ENCODE measurements at places on chromosomes 2 and 18. TPM values are rescaled to one million over a fixed set of nuclear protein-coding genes. Genes with fewer than 3 reads are reported as not detected.

The C1QL2 gene
- not detected for total RNA-seq

The TIGD1 gene
- total RNA-seq, result 2.8 TPM

The LRPPRC gene
- total RNA-seq, result 36.0 TPM

The APOB gene
- total RNA-seq, result under 0.01 TPM

The FOXI3 gene
- total RNA-seq, result not detected

The DSC2 gene
- not detected for total RNA-seq

The MORN2 gene
- total RNA-seq, result 13.1 TPM

The TMEM37 gene
- under 0.01 TPM for total RNA-seq

GRCh38 chr2:55030766-55031165 is 19.5 kb downstream of the RTN4 start:
- DNase-seq, result no peak

DNA sequence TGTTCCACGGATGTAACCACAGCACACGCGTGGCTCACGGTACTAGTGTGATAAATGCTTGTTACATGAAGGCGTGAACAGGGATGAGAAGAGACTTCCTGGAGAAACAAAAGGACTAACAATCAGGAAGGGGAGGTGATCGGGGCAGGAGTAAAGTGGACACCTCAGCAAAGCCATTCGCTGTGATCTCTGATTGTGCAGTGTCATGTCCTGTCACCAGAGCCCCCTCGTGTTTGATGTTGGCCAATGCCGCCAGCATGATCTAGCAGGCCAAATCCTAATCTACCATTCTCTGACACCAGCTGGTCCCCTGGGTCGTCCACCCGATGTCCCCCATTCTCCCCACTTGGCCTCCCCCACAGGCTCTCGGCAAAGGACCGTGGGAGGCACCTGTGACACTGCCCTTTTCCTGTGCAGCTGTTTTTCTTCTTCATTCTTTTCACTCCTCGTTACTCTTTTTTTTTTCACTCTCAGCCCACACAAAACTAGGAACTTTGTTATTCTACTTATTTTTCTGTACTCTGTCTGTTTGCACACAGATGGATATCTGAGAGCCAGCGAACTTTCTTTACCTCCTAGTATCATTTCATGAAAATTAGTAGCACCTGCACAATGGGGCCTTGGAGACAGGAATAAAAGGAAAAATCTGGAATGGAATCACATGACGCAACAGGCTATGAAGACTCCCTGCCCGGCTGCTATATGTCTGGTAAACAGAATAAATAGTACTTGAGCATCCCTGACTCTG is 146.8 kb downstream of the TGIF1 start:
- peak; percentile 58 for DNase-seq

DNA sequence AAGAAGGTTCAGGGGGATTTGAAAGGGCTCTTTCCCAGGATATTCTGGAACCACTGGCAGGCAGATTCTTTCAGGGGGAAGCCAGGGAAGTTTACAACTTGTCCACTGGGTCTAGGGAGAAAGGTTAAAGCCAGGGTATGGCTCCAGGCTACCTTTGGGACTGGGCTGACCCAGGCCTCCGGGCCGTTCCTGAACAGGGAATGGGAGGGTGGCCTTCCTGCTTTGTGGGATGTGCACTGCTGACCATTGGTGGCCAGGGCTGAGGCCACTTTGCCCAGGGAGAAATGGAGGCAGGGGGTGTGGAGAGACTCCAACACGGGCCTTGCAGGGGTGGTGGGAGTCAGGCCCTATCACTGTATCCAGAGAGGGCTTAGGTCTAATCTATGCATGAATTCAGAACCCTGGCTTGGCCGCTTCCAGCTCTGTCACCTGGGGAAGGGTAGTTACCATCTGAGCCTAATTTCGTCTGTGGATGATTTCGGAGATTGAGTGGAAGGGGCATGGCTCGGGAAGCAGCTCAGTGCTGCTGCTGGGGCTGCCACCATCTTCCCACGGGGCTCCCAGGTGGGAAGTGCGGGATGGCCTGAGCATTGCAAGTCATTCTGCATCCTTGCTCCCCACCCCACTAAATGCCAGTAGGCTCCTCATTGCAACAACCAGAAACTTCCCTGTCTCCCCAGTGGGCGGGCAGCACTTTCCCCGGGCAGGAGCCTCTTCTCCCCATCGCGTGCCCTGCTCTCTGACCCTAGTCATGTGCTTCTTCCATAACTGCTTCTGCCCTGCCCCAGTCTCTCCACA is 57.1 kb upstream of the OTOF start:
- DNase-seq, result no peak

DNA sequence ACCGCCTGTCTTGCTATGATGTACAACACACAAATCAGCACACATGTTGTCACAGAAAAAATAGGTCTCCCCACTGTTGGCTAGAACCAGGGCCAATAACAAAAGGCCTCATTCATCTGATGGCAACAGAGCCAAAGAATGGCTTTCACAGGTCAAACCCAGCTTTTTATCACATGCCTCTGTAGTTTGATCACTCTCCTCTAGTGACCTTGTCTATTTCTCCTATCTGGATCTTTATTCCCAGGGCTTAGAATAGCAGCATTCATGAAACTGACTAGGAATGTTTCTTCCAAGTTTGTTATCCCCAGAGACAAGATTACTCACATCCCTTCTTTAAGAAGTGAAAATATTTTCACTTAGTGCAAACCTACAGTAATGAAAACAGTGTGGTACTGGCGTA is 285.8 kb upstream of the GYPC start:
- no peak for DNase-seq

- no peak for DNase-seq
Measured at GRCh38 chr2:10513201-10513600, 65.1 kb upstream of the ODC1 start.

DNA sequence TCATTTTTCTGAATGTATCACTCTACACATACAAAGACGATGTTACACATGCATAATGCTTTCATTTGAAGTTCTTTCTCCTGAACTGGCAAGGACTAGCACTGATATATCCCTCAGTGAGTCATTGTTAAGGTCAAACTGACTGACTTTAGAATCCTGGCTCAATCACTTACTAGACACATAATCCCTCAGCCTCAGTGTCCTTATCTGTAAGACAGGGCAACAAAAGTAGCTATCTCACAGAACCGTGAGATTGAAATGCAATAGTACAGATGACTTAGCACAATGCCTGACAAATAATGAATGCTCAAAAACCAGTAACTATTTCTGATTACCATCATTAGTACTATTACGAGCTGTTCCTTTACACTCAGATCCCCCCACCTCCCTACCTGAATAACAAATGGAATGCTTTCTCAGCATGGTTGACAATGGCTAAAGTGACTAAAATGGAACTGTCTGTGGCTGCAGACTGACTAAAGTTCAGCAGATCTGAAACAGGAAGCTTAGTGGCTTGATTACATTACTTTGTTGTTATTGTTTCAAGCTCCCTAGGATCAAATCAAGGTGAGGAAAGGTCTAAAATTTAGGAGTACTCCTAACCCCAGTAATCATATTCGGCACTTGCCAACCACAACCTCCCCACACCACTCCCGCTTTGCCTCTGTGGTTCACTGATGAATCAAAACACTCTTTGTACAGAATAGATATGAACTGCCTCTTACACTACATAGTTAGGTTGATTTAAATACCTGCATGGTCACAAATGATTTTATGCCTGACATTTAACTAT is 35.8 kb upstream of the CACNB4 start:
- peak; percentile 68 for DNase-seq

DNA sequence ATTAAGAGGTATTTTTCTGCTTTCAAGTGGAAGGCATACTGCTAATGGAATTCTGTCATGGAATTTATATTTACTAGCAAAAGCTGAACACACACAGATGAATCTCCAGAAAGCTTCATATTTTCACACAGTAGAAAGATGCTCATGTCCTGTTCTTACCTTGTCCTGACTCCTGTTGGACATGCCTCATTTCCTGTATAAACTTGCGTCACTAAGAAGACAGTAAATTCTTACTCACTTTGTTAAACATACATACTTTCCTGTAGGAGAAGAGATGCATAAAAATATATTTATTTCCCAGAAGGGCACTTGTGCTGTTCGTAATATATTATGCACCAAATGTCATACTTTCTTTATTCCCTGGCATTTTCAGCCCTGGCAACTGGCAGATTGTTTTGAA is 238.3 kb upstream of the RASGRP3 start:
- DNase-seq, result peak; percentile 94

DNA sequence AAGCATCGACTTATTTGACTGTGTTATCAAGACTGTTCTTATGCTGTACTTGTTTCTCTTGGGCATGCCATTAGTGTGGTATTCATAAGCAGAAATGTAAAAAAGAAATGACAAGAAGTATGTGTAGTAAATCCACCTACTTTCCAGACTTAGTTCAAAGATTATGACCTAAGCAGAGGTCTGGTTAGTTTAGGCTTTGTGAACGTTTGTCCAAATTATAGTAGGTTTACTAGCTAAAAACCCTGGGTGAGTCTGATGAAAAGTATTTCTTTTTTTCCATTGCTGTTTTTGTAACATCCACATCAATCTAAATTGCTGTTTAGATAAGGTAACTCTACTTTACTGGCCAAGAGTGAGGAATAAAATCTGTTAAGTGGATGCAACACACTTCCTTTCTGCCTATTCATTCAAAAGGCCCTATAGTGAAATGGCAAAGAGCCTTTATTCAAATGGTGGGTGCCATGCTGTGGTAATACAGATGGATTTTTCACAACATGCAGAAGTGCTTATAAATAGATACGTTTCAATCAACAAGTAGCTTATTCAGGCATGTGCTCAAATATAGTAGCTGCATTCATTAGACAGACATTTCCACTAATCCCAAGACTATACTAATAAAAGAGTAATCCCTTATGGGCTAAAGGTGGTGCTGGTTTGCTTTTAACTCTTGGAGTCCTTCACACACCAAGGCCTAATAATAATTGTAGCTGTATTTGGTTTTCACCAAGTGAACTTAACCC is 122.5 kb upstream of the LTBP1 start:
- no peak for DNase-seq

- no peak for DNase-seq
Measured at GRCh38 chr2:142937347-142937746, 59.9 kb downstream of the KYNU start.

- DNase-seq, result no peak
Measured at GRCh38 chr2:172340394-172340793, 87.0 kb upstream of the ITGA6 start.

DNA sequence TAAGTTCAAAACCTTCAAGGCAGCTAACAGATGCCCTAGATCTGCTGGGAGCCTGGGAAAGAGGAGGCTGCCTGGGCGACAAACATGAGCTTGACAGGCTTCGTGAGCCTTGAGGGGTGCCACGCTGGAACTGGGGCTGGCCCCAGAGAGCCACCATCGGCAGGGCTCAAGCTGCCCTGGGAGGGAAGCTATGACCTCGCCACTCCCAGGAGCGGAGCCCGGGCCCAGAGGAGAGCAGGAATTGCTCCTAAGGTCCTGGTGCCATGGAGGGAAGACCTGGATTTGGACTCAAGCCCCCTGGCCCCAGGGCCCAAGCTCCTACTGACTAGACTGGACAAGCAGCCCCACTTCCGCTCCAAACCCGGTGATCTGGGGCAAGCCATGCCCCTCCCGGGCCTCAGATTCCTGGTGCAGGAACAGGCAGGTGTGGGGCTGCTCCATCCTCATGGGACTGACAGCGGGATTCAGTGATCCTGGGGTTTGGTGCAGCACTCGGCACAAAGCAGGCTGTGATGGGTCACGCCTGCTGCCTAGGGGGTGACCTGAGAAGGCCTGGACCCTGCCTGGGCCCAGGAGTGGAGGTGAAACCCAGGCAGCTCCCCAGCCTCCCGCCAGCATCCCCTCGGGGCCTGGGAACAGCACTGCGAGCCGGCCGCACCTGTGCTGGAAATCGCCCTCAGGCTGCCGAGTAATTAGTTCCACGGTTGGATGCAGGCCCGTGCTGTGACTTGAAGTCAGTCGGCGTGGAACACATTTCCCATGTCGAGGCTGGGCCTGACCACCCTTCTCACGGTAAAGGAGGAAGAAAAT is 246.9 kb downstream of the NDUFA10 start:
- DNase-seq, result no peak

- DNase-seq, result no peak
Measured at GRCh38 chr2:208618220-208618619, 211.6 kb downstream of the PTH2R start.

DNA sequence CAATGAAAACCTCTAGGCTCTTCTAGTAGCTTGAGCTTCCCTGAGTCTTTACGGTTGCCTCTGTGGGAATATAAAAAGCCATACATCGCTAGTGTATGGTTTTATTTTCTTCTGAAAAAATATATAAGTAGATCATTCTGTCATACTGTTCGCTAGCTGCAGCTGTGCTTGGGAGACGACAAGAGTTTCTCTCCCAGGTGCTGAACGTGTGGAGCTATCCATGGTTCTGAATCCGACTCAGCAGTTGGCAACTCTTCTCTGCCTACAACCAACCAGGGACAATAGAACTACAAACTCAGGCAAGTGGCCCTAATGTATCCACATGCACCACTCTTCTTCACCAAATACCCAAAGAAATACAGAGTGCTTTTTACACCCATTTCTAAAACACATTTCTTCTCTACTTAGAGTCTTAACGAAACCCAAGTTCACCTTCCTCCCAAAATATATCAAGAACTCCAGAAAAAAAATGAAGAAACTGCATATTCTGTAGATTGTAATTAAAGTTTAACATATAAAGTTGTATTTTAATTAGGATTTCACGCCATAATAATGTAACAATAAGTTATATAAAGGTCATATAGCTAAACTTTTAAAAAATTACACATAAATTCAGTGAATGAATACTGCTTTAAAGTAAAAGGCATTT is 2.2 kb upstream of the KCNH7 start:
- DNase-seq, result peak; percentile 38

DNA sequence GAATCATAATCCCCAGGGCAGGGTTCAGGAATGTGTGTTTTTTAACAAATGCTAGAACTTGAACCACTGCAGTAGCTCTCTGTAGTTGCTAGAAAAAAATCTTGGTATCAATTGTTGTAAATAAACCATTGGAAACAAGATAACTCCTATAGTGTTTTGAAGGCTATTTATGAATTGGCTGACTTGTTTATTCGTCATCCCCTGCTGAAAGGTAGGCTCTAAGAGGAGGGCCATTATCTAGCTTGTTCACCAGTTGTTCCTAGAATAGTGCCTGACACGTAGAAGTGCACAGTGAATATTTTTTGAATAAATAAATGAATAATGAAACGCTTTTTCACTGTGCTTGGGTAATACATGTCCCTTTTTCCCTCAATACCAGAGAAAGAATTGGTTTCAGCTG is 211.4 kb downstream of the BABAM2 start:
- no peak for DNase-seq

DNA sequence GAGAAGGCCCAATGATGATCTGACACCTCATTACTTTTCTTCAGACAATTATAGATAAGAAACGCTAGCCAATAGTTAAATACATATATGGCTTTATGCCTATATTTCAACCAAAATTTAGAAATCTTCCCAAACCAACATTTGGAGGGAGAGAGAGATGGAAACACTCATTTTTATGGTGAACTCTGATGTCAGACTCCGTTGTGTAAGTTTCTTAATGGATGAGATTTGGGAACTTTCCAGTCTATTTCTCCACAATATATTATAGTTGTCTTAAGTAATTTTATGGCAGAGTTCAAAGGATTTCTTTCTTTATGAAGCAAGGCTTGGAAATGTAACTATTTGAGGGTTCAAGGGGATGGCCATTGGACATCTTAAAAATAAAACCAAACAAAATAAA is 407.0 kb downstream of the DCC start:
- no peak for DNase-seq
